Fibroblast of pulmonary artery (primary cell): ENCODE measurements at places on chromosomes 2 and 18.

- DNase-seq, result peak; percentile 70
Observed at GRCh38 chr18:32956591-32957315, 183.9 kb upstream of the KLHL14 start.

- no peak for DNase-seq
Observed at GRCh38 chr2:123363826-123364225, 661.3 kb upstream of the CNTNAP5 start.

- DNase-seq, result no peak
Observed at GRCh38 chr18:45290364-45290763, 324.9 kb upstream of the SLC14A2 start.

DNA sequence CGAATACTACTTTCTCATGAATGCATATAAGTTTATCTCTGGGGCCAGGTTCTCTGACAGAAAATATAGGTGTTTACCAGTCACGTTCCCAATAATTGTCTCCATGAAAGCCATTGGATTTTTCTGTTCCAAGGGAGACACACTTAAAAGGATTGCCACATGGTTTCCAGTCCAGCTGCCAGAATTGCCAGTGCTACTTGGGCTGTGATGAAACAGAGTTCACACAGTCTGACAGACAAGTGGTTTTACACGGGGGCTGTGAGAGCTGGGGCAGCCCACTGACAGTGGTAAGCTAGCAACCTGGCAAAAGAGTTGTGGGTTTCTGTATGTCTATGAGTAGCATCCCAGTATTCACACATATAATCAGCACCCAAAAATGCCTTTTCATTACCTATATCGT is 27.7 kb upstream of the ATRAID start:
- peak; percentile 57 for DNase-seq

DNA sequence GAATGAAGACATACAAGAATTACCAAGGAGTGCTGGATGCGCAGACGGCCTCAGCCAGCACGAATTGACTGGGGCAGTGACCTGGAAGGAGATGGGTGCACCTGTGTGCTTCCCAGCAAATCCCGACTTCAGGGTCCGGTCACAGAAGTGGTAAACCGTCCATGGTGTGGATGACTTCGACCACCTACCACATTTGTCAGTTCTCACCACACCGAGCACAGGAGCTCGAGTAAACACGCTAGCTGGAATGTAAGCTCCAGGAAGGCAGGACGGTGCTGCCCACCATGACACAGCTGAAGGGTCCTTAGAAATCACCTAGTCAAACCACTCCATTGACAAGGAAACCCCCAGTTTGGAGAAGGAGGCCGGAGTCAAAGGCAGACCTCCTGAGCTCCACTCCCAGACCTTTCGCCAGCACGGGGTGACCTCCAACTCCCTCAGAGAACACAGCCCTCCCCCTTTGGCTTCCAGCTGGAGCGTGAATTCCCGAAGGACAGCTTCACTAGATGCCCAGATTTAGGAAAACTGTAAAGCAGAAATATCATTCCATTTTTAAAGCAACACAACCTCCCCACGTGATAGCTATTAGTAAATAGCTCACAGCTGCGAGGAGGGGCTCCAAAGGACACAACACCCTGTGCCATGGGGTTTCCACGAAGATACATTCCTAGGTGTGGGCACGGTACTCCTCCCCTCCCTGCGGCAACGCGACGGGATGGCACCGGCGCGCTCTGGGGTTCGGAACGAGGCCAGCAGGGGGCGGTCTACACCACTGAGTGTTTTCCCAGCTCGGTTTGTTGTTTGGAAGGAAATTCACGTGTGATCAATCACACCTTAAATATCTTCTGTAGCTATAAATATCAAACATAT is 34.1 kb upstream of the GNAL start:
- DNase-seq, result peak; percentile 38

DNA sequence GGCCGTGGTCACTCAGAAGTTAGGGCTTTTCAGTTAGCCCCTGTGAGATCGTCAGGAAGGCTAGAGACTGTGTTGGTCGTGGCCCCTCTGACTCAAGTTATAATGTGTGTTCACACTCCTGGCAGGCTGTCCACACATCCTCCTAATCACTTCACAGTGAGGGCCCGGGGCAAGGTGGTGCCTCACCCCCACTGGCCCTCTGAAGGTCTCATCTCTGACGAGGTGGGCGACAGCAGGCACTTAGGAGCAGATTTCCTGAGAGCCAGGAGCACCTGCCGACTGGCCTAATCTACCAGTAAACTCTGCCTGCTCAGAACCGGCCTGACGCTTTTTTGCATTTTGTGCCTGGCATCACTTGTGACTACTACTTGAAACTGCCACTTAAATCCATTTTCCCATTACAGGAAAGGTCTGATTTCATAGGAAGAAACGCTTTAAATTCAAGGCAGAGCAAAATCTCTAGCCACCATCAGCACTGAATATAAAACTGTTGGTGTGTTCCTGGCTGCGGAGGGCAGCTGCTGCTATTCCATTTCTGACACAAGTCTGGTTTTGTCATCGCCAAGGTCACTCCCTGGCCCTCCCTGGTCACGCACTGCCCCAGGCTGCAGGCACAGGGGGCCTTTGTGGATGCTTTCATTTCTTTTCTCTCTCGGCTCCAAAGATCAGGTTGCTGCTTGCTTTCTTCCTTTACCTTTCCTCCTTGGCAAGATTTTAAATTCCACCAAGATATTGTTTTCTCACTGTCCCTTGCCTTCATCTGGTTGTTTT is 48.0 kb downstream of the RAB12 start:
- DNase-seq, result no peak

DNA sequence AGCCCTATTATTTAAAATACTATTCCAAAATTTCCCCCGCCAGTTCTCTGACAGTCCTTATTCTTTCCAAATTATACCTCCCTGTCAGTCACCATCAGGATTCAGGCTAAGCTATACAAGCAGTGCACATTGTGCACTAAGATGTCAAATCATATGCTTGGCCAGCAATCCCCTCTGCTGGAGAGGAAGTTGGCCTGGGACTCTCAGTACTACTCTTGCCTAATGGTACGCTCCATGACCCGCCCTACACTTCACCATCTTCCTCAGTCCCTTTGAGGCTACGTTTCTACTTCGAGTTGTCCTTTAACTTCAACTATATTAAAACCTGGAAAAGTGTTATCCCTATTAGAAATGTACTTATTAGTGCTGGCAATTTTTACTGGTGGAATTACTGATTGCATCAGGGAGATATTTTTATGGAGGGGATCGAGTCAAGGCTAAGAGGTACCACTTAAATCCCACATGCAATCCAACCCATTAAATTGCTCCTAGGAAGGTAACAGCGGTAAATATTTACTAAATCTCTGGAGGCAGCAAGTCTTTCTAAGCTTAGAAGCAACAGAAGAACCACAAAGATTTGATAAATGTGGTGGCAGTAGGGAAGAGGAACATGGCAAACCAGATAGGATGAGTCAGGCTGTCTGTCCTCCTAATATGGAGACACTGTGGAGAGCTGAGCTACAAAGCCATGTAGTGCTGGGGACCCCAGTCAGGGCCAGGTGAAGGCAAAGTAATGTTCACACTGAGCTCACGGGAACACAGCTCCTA is 2.7 kb downstream of the USP40 start:
- peak; percentile 4 for DNase-seq

- peak; percentile 71 for DNase-seq
Observed at GRCh38 chr2:20050646-20051531, 539 bp downstream of the LAPTM4A start.

- DNase-seq, result no peak
Observed at GRCh38 chr2:105087273-105087672, 49.4 kb downstream of the MRPS9 start.

DNA sequence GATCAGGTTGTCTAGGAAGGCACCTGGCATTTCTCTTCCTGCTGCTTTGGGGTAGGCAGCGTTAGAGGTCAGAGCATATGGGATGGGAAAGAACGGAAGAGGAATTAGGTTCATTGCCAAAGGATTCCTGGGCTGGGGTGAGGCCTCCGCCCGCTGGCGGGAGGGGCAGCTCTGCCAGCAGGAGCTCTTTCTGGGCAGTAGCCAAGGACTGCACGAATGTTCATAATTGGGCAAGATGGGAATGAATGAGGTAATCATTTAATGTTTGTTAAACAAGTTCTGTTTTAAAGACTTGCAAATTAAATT is 253.9 kb downstream of the AGAP1 start:
- DNase-seq, result peak; percentile 5

DNA sequence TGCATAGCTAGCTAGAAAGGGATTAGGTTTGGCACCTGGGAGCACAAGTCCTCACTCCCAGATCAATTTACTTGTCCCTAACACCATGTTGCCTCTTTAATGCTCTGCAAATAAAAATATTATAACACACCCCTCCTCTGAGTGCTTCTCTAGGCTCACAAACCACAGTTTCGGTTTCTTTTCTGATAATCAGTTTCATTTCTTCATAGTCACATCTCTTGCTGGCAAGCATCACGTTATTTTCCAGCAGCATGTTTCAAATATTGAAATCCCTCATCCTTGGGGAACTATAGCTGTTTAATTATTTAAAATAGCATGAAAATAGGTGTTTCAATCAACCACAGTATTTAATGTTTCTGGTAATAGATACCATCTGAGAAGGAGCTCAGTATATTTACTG is 13.9 kb upstream of the SMCHD1 start:
- DNase-seq, result peak; percentile 22

GRCh38 chr2:85797921-85798320 is 44.1 kb downstream of the ATOH8 start:
- peak; percentile 72 for DNase-seq
